Stimulated activated CD4-positive, alpha-beta T cell treated with anti-CD3 and anti-CD28 coated beads, Interleukin-12 subunit alpha, Interleukin-12 subunit beta, amount 100 ng/mL, for 48 hours (primary cell): ENCODE measurements at places on chromosomes 3 and 15.

GRCh38 chr3:185280572-185281365 is 26.9 kb upstream of the EHHADH start:
- DNase-seq: no peak

DNA sequence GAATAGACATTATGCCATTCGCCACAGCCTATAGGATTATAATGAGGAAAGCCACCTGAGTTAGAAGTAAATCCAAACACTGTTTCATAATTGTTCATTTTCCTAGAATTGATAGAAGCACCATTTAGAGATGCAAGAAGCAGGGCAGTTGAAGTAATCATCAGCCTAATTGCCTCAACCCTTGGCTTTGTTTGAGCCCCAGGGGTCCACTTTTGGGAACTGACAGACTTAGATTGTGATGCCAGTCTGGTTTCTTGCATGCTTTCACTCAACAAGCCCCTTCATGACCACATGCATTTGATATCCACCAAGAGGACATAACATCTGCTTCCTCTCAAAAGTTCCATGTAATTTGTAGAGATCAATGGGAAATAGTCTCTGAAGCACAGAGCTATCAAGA is 97.2 kb upstream of the COL8A1 start:
- DNase-seq: no peak

GRCh38 chr3:185460719-185461350 is 38.0 kb downstream of the TMEM41A start:
- no peak for DNase-seq

- no peak for DNase-seq
Observed at GRCh38 chr15:101372960-101373525, 78.0 kb upstream of the SNRPA1 start.

DNA sequence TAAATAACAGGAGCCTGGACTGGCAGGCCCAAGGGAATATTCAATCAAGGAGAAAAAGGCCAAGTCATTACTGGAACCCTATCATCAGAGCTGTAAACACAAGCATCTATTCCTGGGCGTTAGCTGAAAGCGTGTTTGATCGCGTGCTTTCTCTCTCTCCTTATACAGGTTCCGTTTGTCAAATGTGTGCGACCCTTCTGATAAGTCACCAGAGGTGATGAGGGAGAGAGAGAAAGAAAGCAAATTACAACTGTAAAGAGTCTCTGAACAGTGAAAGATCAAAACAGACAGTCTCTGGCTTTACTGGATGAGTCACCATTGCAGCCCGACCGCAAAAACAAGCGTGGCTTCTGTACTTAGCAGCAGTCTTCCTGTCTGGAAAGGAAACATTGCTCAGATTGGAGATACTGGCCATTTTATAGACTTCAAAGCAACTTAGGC is 39.5 kb upstream of the TPRG1 start:
- DNase-seq: peak; percentile 66

GRCh38 chr3:160126051-160126450 is 99.2 kb upstream of the C3orf80 start:
- DNase-seq: no peak

DNA sequence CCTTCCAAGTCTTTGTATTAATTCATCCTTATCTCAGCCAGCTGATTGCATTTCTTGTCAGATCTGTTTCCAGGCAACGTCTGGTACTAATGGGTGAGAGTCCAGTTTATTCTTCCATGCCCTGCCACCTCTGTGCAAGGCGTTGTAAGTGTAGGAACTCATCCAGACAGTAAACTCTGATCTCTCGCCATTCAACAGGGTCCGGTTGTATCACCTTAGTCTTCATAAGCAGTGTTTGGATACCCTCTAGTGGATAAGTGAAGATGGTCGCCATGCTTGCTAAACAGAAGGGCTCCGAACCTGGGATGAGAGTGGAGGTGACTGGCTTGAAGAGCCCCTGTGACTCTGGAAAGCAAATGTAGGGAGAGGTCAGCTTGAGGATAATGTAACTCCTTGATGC is 51.6 kb upstream of the CMTM7 start:
- DNase-seq: no peak

GRCh38 chr3:95751509-95751908 is 1062.9 kb upstream of the EPHA6 start:
- no peak for DNase-seq

DNA sequence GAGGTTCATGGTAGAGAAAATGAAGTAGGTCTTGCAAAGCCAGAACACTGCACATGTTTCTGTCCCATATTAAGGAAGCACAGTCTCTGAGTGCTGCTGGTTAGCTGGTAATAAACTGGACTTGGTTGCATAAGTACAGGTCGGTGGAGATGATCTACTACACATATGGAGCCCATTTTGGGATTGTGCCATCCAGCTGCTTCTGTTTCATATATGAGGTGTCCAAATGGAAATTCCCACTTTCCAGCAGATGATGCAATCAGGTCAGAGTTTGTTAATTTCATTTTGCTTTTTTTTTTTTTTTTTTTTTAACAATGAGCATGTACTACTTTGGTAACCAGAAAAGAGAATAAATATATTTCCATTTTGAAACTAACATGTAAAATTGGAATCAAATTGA is 122.6 kb downstream of the SATB1 start:
- DNase-seq: no peak

GRCh38 chr3:151462991-151463390 is 2.1 kb upstream of the IGSF10 start:
- no peak for DNase-seq

- DNase-seq: no peak
Observed at GRCh38 chr15:33101036-33101435, 93.5 kb downstream of the FMN1 start.

DNA sequence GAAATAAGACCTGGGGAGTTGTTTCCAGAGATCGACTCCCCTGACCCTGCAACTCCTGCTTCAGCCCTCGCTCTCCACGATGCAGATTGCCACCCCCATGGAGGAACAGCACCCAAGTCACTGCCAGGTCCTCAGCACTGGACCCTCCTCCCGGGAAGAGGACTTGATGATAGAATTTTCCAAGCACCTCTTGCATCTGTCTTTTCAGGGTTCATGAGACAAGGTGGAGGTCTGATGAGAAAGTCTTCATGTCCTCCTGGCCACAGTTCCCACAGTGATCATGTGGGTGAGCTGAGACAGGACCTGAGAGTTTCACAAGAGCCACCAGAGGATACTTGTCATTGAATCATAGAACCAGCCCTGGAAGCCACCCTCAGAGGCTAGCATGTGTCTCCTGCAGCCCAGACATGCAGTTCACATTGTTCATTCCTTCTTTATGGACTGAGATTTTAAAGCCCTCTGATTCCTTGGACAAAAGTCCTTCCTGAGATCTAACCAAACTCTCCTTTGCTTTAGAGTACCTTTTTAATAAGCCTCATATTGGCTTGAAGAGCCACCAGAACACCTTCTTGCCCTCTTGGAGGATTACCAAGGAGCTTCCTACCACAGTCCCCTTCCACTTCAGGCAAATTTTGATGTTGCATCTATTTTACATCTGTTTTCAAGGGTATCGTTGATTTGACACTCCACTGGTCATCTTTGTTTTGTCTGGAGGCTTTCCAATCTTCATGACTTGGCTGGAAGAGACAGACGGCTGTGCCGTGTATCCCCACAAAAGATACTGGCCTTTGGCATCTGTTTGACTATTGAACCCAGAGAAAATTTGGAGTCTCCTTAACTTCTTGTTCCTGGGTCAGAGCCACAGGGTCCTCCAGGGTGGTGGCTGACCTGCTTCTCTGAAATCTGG is 224.8 kb upstream of the BHLHE40 start:
- DNase-seq: no peak

- DNase-seq: no peak
Observed at GRCh38 chr15:56866803-56867202, 51.6 kb upstream of the TCF12 start.

GRCh38 chr3:155158346-155159037 is 78.4 kb downstream of the MME start:
- DNase-seq: no peak

DNA sequence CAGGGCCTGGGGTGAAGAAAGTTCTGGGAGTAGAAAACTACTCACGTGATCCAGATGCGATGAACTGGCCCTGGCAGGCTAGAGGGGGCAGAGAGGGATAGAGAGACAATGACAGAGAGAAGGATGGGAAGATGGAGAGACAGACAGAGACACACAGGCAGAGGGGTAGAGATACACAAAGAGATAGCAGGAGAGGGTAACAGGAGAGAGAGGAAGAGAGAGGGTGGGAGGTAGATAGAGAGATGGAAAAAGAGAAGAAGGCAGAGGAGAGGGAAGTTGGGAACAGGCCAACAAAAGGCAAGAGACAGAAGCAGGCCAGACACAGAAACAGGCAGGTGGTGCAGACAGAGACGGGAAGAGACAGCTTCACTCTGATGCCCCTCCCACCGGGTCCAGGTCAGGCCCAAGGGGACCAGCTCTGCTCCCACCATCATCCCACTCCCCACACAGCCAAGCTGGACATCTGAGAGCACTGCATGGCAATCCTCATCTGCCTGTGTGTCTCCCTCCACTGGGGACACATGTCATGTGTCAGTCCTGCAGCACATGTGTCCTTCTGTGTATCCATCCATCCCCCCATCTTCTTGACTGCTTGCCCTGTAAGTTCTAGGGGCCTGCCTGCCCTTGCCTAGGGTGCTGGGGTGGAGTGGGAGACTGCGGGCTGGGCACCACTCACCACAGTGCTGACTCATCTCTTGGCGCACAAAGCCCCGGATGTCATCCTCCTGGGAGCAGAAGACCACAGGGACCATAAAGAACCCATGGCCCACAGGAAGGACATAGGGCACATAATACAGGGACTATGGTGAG is 2.2 kb upstream of the UCN2 start:
- DNase-seq: no peak

GRCh38 chr3:99878005-99878404 is 60.3 kb downstream of the CMSS1 start:
- DNase-seq: no peak

DNA sequence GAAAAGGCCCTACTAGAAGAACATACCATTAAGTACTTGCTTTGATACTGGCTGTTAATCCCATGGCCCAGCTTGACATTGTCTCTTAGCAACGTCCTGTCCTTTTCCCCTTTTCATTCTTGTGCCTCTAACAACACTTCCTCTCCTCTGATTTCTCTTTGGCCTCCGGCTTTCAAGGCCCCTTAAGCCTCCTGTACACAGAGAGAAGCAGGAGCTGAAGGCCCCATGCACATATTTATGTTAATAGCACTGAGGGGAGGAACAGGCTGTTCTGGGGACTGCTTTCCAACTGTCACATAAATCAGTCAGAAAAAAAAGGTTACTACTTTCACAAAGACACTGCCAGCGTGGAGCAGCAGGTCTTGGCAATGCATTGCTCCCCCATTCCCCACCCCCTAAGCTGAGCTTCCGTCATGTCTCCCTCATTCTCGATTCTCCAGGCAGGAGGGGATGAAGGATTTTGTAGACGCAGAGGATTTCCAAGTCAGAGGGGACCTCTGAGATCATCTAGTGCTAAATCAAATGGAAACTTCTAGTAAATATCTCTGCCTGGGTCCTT is 257.4 kb upstream of the ADAMTS9 start:
- no peak for DNase-seq

GRCh38 chr3:128006061-128007032 is 45.9 kb upstream of the SEC61A1 start:
- no peak for DNase-seq

GRCh38 chr15:38886315-38887163 is 321.9 kb upstream of the RASGRP1 start:
- DNase-seq: no peak

GRCh38 chr15:76199106-76200082 is 111.9 kb downstream of the ETFA start:
- DNase-seq: no peak

DNA sequence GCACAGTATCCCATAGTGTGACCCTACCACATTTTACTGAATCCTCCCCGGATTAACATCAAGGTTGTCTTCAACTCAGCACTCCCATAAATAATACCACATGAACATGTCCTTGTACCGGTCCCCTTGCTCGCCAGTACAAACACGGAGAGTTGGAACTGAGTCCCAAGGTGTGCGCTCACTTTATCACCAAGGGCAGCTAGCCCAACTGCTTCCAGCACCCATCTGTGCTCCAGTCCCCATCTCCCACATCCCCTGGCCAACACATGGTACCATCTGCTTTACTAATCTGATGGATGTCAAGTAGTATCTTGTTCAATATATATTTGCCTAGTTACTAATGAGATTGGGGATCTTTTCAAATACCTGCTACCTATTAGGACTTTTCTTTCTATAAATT is 64.7 kb downstream of the ISG20 start:
- no peak for DNase-seq

- no peak for DNase-seq
Observed at GRCh38 chr3:25182794-25183193, 245.3 kb upstream of the RARB start.

- DNase-seq: no peak
Observed at GRCh38 chr15:67997996-67998395, 56.1 kb upstream of the PIAS1 start.

- DNase-seq: no peak
Observed at GRCh38 chr3:133401374-133402135, 1.7 kb downstream of the BFSP2 start.

DNA sequence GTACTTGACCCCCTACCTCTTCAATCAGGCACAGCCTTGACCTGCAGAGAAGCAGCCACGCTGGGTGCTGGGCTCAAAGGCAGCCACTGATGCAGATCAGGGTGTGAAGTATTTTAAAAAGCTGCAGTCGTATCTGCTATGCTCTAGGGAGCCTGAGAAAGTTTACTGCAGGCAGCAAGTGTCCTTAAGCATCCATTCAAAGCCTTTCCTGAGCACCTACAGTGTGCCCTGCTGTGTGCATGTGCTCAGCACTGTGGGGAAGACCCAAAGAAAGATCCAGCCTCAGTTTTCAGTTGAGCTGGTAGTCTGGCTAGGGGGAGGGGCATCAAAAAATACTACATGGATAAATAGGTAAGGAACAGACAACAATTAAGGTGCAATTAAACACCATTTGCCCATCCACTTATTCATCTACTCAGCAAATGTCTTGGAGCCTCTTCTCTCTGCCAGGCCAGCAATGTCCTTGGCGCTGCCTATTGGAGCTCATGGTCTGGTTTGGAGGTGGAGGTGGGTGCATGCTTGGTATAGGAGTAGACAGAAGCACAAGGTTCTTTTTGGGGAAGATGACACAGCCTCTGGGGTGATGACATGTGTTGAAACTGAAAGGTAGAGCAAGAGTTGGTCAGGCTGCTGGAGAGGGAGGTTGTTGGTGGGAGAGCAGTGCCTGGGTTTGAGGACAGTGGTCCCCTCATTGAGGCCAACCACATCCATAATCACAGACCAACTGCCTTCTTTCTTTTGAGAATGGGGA is 85.9 kb upstream of the PRR23C start:
- no peak for DNase-seq

DNA sequence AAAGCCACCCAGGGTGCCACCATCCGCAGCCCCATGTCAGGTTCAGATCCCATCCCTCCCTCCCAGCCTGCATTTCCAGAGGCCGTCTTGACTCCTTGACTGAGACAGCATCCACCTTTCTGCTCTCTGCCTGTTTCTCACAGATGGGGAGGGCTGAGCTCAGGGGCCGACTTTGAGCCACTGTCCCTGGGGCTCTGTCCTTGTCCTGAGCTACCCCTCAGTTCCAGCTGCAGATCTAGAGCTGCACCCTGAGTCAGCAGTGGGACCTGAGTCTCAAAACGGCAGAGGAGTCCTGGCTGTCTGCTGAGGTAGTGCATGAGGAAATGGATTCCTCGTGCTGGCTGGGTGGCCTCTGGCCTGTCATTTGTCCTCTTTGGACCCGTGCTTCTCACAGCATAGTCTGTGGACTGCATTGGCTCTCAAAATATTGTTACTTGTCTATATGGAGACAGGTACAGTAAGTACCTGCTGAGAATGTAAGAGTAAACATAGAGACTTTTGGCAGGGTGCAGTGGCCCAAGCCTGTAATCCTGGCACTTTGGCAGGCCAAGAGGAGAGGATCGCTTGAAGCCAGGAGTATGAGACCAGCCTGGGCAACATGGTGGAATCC is 22.3 kb downstream of the RPLP1 start:
- no peak for DNase-seq

- no peak for DNase-seq
Observed at GRCh38 chr15:45372041-45372995, 6.0 kb downstream of the GATM start.
